Temporal lobe (tissue), 4 donors: ENCODE measurements at places on chromosomes 4 and X. TPM values are rescaled to one million over a fixed set of nuclear protein-coding genes. Genes with fewer than 3 reads are reported as not detected.

HTN3 gene
- total RNA-seq = not detected

COL4A6 gene
- total RNA-seq = 3.2 TPM

REPS2 gene
- 14.8 TPM for total RNA-seq

AMOT gene
- 15.5 TPM for total RNA-seq

PPBP gene
- total RNA-seq = 2.0 TPM

GPR34 gene
- total RNA-seq = 3.4 TPM

CXCL11 gene
- total RNA-seq = not detected

PRSS12 gene
- 43.3 TPM for total RNA-seq

ERCC6L gene
- 0.74 TPM for total RNA-seq

SRPK3 gene
- 0.25 TPM for total RNA-seq

PAGE3 gene
- total RNA-seq = not detected

NDNF gene
- 6.6 TPM for total RNA-seq

ARHGAP36 gene
- total RNA-seq = under 0.01 TPM

PPAT gene
- total RNA-seq = 13.5 TPM

CSAG3 gene
- total RNA-seq = not detected

SSX4 gene
- not detected for total RNA-seq

PRRG1 gene
- 5.4 TPM for total RNA-seq

FGFR3 gene
- 6.1 TPM for total RNA-seq

EIF2S3 gene
- 153 TPM for total RNA-seq

TAF7L gene
- total RNA-seq = under 0.01 TPM

STS gene
- 8.4 TPM for total RNA-seq

GABRB1 gene
- 72.0 TPM for total RNA-seq

CENPVL3 gene
- 1.2 TPM for total RNA-seq

CDX4 gene
- not detected for total RNA-seq

PAGE5 gene
- total RNA-seq = not detected

POU4F2 gene
- not detected for total RNA-seq

NLGN4X gene
- total RNA-seq = 44.0 TPM

YY2 gene
- 0.98 TPM for total RNA-seq

MAGEB18 gene
- not detected for total RNA-seq

CXCL10 gene
- total RNA-seq = not detected

ADH4 gene
- not detected for total RNA-seq

GPR119 gene
- total RNA-seq = not detected

SPANXC gene
- total RNA-seq = not detected

TSR2 gene
- total RNA-seq = 12.8 TPM

PTPN13 gene
- total RNA-seq = 50.4 TPM

ODAPH gene
- total RNA-seq = not detected

MGARP gene
- total RNA-seq = 0.49 TPM

MAP3K15 gene
- 0.74 TPM for total RNA-seq

ESX1 gene
- not detected for total RNA-seq

RPS6KA6 gene
- 18.2 TPM for total RNA-seq

TXK gene
- 0.98 TPM for total RNA-seq
